Immature natural killer cell (primary cell): ENCODE measurements at places on chromosomes 7 and 10.

- H3K27me3 ChIP-seq = peaks cover 1% of the 10 kb centered on the region
- H3K4me3 ChIP-seq = no peak overlapping the region
- no peaks in the 10 kb centered on the region for H3K36me3 ChIP-seq
- H3K27ac ChIP-seq = no peak overlapping the region
- no peaks in the 10 kb centered on the region for H3K4me1 ChIP-seq
Observed at GRCh38 chr7:94763268-94763667, 107.3 kb upstream of the SGCE start.

- peaks cover 4% of the 10 kb centered on the region for H3K27me3 ChIP-seq
- H3K4me1 ChIP-seq = peaks cover 13% of the 10 kb centered on the region
- H3K27ac ChIP-seq = no peak overlapping the region
- DNase-seq = peak; percentile 32
- no peak overlapping the region for H3K4me3 ChIP-seq
- peaks cover 4% of the 10 kb centered on the region for H3K36me3 ChIP-seq
Observed at GRCh38 chr10:35563261-35563891, 41.8 kb upstream of the GJD4 start.

DNA sequence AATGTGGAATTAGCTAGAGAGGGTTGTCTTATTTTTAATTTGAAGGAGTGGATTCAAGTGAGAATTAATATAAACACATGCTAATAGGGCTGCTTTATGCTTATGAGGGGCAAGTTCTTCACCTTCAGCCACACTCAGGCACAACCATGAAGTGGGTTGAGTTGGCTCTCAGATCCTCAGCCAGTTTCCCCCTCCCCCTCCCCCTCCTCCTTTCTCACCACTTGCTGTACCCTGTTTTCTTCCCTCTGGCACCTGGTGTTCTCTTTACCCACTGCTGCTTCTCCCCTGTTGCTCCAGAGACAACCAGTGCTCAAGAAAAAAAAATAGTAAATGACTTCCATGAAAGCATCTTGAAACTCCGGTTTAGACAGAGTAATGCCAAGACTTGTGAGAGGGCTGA lies 1083.3 kb downstream of the CNTNAP2 start:
- no peak overlapping the region for H3K27ac ChIP-seq
- H3K4me3 ChIP-seq = no peak overlapping the region
- no peak for DNase-seq
- no peaks in the 10 kb centered on the region for H3K4me1 ChIP-seq
- no peaks in the 10 kb centered on the region for H3K36me3 ChIP-seq

GRCh38 chr10:95480901-95481491 lies 80.2 kb downstream of the SORBS1 start:
- H3K4me1 ChIP-seq = peaks cover 8% of the 10 kb centered on the region
- H3K4me3 ChIP-seq = no peak overlapping the region
- no peaks in the 10 kb centered on the region for H3K36me3 ChIP-seq
- DNase-seq = no peak
- no peaks in the 10 kb centered on the region for H3K27me3 ChIP-seq
- no peak overlapping the region for H3K27ac ChIP-seq

DNA sequence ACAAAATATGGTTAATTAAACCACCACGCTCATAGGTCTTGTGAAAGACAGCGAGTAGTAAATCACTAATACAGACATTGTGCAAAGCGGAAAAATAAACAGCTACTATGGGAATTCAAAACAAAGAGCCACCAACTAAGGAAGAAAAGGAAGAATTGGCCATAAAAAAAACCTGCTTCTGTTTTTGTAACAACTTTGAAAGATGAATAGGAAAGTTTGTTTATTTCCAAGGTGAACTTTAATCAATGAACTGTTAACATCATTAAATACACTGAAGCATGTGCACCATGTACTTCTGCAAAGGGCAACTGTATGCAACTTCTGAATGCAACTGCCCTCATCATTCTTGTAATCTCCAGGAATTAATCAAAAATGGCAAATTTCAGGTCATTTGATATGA lies 651.1 kb downstream of the PARD3 start:
- H3K27me3 ChIP-seq = peaks cover 3% of the 10 kb centered on the region
- no peaks in the 10 kb centered on the region for H3K36me3 ChIP-seq
- H3K4me1 ChIP-seq = no peaks in the 10 kb centered on the region
- no peak overlapping the region for H3K4me3 ChIP-seq

DNA sequence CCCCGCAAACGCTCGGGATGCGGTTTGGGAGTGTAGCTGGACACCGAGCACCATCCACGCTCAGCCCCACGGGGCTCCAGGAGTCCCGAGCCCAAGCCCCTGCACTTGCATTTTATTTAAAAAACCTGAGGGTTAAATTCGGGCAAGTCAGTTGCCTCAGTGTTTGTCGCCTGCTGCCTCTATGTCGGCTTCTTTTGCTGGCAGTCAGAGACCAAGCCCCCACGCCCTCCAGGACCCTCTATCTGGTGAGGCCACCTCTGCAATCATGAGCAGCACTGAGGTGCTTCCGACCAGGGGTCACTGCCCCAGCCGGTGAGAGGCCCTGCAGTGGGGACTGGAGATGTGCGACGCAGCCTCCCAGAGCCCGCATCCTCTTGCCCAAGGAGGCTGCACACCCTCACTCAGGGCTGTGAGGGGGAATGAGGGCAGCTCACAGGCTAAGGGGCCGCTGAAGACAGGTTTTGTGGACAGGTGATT lies 13.3 kb upstream of the ZNF273 start:
- H3K4me1 ChIP-seq = peaks cover 10% of the 10 kb centered on the region
- no peaks in the 10 kb centered on the region for H3K36me3 ChIP-seq
- no peak for DNase-seq
- peak overlapping the region; percentile 5 for H3K4me3 ChIP-seq
- H3K27me3 ChIP-seq = peaks cover 28% of the 10 kb centered on the region

DNA sequence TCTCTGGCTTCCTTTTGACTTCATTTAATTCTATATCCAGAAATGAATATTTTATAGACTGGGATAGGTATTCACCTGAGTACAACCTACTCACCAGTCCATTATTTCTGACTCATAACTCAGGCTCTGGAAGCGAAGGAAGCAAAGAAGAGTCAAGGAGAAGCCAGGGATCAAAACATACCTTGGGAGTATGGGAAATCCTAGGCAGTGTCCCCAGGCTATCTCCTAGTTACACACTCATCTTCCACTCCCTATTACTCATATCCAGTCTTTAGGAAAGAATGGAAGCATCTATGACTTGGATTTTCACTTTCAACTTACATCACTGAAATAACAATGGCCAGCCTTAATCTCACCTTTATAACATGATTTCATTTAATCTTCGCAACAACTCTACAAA lies 40.9 kb upstream of the ELAPOR2 start:
- peaks cover 3% of the 10 kb centered on the region for H3K27me3 ChIP-seq
- no peak overlapping the region for H3K27ac ChIP-seq
- DNase-seq = no peak
- no peak overlapping the region for H3K4me3 ChIP-seq
- H3K4me1 ChIP-seq = no peaks in the 10 kb centered on the region

- peak overlapping the region; percentile 26 for H3K27ac ChIP-seq
- no peaks in the 10 kb centered on the region for H3K27me3 ChIP-seq
- no peak overlapping the region for H3K4me3 ChIP-seq
- DNase-seq = no peak
Observed at GRCh38 chr7:151833213-151833651, 43.7 kb downstream of the PRKAG2 start.

GRCh38 chr10:61064356-61064755 lies 120.4 kb upstream of the RHOBTB1 start:
- no peak for DNase-seq
- H3K36me3 ChIP-seq = no peaks in the 10 kb centered on the region
- no peaks in the 10 kb centered on the region for H3K27me3 ChIP-seq
- H3K4me3 ChIP-seq = no peak overlapping the region

DNA sequence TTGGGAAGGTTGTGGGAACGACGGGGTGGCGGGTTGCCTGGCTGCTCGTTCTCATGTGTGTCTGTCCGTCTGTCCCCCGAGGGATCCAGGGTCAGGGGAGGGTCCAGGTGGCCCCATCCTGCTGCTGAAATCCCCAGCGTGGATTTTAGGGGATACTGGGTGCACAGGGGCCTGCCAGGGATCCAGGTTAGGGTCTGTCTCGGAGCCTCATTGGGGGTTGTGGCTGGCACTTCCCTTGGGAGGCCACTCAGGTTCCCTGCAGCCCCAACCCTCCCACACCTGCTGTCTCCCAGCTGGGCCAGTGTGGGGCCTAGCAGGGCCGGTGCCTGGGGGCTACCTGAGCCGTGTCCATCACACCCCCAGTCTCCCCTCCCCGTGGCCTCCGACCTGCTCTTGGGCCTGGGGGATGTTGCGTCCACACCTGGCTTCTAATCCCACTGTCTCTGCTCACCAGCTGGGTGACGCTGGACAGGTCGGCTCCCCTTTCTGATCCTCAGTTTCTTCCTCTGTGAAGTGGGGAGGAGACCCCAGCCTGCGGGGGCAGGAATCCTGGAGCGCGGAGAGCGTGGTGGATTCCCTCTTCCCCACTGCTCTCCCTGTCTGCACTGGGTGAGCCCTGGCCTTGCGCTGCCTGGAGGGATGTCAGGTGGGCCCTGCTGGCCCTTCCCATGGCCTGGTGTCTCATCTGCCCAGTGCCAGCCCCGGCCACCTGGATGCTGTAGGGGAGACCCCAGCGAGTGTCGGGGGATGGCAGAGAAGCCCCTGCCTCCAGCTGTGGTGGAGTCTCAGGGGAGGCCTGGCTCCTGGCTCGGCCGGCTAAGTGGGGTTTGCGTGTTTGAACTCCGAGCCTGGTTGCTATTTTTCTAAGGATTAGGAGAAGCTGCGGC lies 81.6 kb downstream of the UNCX start:
- H3K27me3 ChIP-seq = peaks cover 2% of the 10 kb centered on the region
- DNase-seq = no peak
- H3K4me1 ChIP-seq = no peaks in the 10 kb centered on the region
- H3K36me3 ChIP-seq = no peaks in the 10 kb centered on the region

DNA sequence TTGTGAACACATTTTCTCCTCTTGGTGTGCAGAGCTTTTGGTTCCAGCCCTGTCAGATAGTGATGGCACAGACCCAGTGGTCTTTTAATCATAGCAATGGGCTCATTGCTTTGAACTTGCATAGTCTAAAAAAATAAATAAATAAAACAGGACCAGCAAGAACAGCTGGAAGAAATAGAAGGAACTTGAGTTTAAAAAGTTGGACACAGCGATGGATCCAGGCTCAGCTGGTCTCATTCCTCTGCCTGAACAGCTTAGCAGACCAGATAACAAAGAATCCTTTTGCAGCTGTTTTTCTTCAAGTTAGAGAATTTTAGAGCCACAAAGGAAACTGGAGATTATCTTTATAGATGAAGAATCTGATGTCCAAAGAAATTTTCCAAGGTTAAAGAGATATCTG lies 1005.6 kb downstream of the LRMDA start:
- H3K4me1 ChIP-seq = no peaks in the 10 kb centered on the region
- no peaks in the 10 kb centered on the region for H3K36me3 ChIP-seq
- no peak overlapping the region for H3K27ac ChIP-seq
- H3K4me3 ChIP-seq = no peak overlapping the region

- H3K27me3 ChIP-seq = peaks cover 4% of the 10 kb centered on the region
- DNase-seq = no peak
- H3K4me1 ChIP-seq = peaks cover 61% of the 10 kb centered on the region
- peak overlapping the region; percentile 78 for H3K27ac ChIP-seq
- H3K36me3 ChIP-seq = peaks cover 21% of the 10 kb centered on the region
- H3K4me3 ChIP-seq = peak overlapping the region; percentile 63
Observed at GRCh38 chr7:44461387-44461786, 29.1 kb downstream of the NUDCD3 start.

- no peaks in the 10 kb centered on the region for H3K27me3 ChIP-seq
- H3K27ac ChIP-seq = no peak overlapping the region
- H3K36me3 ChIP-seq = no peaks in the 10 kb centered on the region
- no peak overlapping the region for H3K4me3 ChIP-seq
- H3K4me1 ChIP-seq = no peaks in the 10 kb centered on the region
Observed at GRCh38 chr7:68833422-68833821, 764.9 kb upstream of the AUTS2 start.

GRCh38 chr7:115984105-115984504 lies 46.5 kb downstream of the TFEC start:
- no peak overlapping the region for H3K4me3 ChIP-seq
- peaks cover 4% of the 10 kb centered on the region for H3K4me1 ChIP-seq
- H3K27ac ChIP-seq = no peak overlapping the region
- no peak for DNase-seq
- H3K27me3 ChIP-seq = peaks cover 3% of the 10 kb centered on the region

DNA sequence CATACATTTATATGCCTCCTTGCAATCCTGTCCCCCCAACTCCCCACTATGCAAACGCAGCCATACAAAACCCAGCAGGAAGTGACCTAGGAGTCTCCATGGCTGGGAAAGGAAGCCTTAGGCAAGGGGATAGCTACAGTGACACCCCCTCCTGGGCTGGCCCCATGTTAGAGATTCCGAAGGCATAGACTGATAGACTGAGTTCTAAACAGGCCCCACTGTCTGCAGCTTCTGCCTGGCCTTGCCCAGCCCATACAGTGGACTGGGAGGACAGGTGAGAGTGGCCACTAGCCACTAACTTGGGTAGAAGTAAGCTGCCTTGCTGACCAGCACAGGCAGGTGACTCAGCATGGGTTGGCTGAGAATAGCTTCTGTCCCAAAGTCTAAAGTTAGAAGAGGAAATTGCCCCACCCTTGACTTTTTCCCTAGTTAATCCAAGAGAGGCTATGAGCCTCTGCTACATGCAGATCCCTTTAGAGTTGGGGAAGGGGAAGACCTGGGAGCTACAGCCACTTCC lies 106.3 kb downstream of the C10orf105 start:
- H3K27me3 ChIP-seq = peaks cover 5% of the 10 kb centered on the region
- H3K4me1 ChIP-seq = no peaks in the 10 kb centered on the region
- H3K4me3 ChIP-seq = no peak overlapping the region
- no peak overlapping the region for H3K27ac ChIP-seq

DNA sequence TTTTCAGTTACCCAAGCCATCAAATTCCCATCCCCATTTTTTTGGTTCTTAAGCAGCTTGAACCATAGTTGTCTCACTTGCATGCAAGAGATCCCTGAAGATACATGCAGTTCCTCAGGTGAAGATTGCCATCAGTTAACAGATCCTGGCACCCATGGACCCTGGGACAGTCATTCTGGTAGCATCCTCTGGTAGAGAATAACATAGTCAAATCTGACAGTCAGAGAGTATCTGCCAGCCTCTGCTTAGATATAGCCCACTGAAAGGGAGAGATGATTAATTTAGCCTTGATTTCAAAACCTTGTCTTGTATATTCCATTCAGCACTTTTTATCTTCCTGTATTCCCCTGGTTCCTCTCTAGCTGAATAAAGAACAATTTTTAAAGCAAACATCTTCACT lies 280.4 kb downstream of the KCNMA1 start:
- H3K27me3 ChIP-seq = peaks cover 3% of the 10 kb centered on the region
- H3K4me3 ChIP-seq = no peak overlapping the region
- H3K36me3 ChIP-seq = no peaks in the 10 kb centered on the region

DNA sequence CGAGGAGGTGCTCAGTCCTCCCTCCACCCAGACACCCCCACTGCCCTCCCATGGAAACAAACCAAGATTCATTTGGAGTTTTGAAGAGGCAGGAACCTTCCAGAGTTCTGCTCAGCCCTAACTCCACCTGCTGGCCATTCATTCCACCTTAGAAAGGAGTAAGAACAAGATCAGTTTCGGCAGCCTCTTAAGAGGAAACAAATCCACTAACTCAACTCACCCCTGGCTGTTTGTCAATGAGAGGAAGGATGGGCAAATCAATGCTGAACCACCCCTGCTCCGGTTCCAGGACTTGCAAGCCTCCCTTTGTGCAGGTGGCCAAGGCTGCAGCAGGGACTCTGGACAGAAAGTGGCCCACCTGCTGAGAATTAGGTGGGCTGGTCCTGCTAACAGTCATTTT lies 26.2 kb downstream of the CCDC3 start:
- no peak overlapping the region for H3K27ac ChIP-seq
- no peak for DNase-seq
- no peak overlapping the region for H3K4me3 ChIP-seq
- H3K4me1 ChIP-seq = no peaks in the 10 kb centered on the region
- peaks cover 13% of the 10 kb centered on the region for H3K27me3 ChIP-seq
